Hepatocyte (in vitro differentiated cells): ENCODE measurements at places on chromosomes 5 and 9. TPM values are rescaled to one million over a fixed set of nuclear protein-coding genes. Genes with fewer than 3 reads are reported as not detected.

DNA sequence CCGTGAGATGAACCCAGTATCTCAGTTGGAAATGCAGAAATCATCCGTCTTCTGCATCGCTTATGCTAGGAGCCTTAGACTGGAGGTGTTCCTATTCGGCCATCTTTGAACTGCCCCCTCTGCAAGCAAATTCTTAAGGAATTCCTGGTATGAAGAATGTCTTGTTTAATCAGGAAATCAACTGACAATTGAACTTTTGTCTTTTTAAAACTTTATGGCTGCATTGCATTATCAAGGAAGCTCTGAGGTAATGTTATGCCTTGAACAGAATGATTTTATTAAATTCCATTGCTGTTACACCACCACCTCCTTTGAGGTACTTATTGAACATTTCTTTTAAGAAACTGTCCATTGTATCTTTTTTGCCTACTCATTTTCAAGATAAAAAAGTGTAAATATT, 1915.7 kb upstream of the CDH9 start:
- no peaks in the 10 kb centered on the region for H3K36me3 ChIP-seq
- no peaks in the 10 kb centered on the region for H3K4me1 ChIP-seq
- no peak overlapping the region for H3K27ac ChIP-seq
- H3K27me3 ChIP-seq: no peaks in the 10 kb centered on the region
- H3K4me3 ChIP-seq: no peak overlapping the region

- no peak overlapping the region for H3K4me3 ChIP-seq
- DNase-seq: no peak
- H3K27me3 ChIP-seq: no peaks in the 10 kb centered on the region
These were observed 17.1 kb upstream of the IL6ST start for GRCh38 chr5:56011835-56012234.

DNA sequence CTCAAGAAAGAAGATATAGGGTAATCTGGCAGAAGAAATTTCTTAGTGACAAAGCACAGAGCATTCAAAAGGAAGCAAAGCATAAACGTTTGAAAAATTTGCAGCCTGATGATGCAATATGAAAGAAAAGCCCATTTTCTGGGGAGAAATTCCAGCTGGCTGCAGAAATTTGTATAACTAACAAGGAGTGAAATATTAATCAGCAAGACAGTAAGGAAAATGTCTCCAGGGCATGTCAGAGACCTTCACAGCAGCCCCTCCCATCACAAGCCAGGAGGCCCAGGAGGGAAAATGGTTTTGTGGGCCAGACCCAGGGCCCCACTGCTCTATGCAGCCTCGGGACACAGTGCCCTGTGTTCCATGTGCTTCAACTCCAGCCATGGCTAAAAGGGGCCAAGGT, 359.4 kb downstream of the HINT1 start:
- H3K27ac ChIP-seq: peak overlapping the region; percentile 2
- H3K27me3 ChIP-seq: no peaks in the 10 kb centered on the region
- peaks cover 3% of the 10 kb centered on the region for H3K4me1 ChIP-seq
- H3K4me3 ChIP-seq: no peak overlapping the region
- DNase-seq: no peak
- H3K36me3 ChIP-seq: no peaks in the 10 kb centered on the region

DNA sequence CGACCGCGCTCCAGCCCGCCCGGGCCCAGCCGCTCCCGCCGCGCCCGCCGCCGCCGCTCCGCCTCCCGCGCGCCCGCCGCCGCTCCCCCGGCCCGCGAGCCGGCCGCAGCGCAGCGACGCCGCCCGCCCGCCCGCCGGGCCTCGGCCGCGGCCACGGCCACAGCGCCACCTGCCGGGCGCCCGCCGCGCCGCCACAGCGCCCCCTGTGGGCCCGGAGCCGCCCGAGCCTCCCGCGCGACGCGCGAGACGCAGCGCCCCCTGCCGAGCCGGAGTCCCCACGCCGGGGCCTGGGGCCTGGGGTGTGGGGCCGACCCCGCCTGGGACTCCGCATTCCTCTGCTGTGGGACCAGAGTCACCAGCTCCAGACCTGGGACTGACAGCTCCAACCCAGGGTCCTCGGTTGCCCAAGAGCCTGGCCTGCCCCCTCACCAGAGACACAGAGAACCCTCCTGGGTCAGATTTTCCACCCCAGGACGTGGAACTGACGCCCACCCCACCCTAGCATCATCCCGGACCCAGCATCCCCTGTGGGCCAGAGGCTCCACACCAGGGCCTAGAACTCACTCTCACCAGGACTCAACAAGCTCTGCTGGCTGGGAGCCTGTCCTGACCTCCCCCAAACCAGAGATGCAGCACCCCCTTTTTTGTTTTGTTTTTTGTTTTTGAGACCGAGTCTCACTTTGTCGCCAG, at the start of gene RAPGEF1:
Gene RAPGEF1, minus strand, starts transcription at position 118 of the 690 bp plus-strand sequence. CDS start 246 bp downstream, outside the sequence.
- H3K4me3 ChIP-seq: peak within 1 kb of the TSS; percentile 82
- DNase-seq: peak; percentile 84
- no peaks in the 10 kb centered on the region for H3K36me3 ChIP-seq
- peaks cover 32% of the 10 kb centered on the region for H3K4me1 ChIP-seq
- no peaks in the 10 kb centered on the region for H3K27me3 ChIP-seq

DNA sequence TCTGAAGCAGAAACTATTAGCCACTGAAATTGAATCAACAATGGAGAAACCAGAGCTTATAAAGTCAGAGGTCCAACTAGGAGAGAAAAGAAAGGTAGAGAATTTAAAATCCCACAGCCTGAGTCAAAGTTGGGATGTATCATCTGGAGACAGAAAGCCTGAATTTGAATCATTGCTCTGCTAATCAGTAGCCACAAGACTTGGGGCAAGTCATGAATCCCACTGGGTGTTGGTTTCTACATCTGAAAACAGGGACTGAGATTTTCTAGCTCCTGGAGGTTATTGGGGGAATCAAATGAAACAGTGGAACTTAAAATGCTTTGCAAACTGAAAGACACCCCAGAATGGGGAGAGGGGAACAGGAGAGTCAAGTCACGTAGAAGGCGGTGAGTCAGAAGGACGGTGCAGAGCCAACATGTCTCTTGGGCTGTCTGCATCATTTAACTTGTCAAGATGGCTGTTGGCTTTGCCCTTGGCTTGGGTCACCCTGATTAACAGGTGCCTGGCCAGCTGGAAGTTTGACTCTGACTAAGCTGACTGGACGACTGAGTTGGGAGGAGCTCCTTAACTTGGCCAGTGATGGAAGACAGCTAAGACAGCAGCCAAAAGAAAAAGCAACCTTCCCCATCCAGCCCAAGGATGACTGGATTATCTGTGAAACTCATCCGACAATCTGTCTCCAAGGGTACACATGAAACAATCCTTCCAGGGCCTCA, 60.6 kb upstream of the ADRA1B start:
- no peaks in the 10 kb centered on the region for H3K36me3 ChIP-seq
- no peaks in the 10 kb centered on the region for H3K4me1 ChIP-seq

GRCh38 chr5:5209510-5210286, 69.6 kb downstream of the ADAMTS16 start:
- H3K4me3 ChIP-seq: no peak overlapping the region
- no peak for DNase-seq
- H3K27ac ChIP-seq: no peak overlapping the region
- H3K27me3 ChIP-seq: no peaks in the 10 kb centered on the region
- no peaks in the 10 kb centered on the region for H3K36me3 ChIP-seq
- H3K4me1 ChIP-seq: no peaks in the 10 kb centered on the region

GRCh38 chr5:11239261-11240015, 478.4 kb upstream of the DAP start:
- H3K27ac ChIP-seq: no peak overlapping the region
- no peaks in the 10 kb centered on the region for H3K36me3 ChIP-seq
- H3K27me3 ChIP-seq: no peaks in the 10 kb centered on the region
- no peak overlapping the region for H3K4me3 ChIP-seq
- no peaks in the 10 kb centered on the region for H3K4me1 ChIP-seq

- no peaks in the 10 kb centered on the region for H3K36me3 ChIP-seq
- H3K4me3 ChIP-seq: no peak overlapping the region
- no peak for DNase-seq
- H3K4me1 ChIP-seq: peaks cover 22% of the 10 kb centered on the region
- H3K27me3 ChIP-seq: no peaks in the 10 kb centered on the region
These were observed 122.4 kb upstream of the SLC12A2 start for GRCh38 chr5:127961006-127961762.

DNA sequence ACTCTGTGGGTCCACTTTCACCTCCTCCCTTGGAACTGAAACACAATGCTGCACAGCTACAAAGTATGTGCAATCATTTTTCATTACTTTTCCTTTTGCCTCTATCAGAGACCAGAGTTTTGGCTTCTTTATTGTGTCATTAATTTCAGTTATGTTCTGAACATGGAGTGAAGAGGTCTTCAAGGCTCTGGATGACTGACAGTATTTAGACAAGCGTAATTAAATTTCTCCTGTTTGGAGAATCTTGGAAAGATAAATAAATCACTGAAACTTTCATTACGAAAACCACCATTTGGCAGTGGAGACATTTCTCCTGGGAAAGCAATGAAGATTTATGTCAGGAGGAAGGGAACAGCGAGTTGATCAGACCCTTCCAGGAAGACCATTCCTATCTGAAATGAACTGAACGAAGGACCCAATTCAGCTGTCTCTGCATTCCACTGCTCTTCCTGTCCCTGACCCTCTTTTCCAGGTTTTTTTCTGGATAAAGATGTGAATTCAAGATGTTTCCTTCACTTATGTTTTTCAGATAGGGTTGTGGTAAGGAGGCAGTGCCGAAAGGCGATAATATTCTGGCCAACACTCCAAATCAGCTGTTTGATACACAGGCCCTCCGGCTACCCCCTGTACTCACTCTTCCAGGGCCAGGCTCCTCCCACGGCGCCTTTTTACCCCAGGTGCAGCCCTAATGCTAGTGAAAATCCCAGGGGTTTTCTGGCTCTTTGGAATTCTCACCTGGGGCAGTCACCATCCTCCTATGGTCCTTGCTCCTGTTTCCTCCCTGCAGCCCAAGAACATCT, 77.2 kb upstream of the OSMR start:
- H3K4me1 ChIP-seq: no peaks in the 10 kb centered on the region
- no peak for DNase-seq
- no peaks in the 10 kb centered on the region for H3K27me3 ChIP-seq
- H3K27ac ChIP-seq: no peak overlapping the region
- no peaks in the 10 kb centered on the region for H3K36me3 ChIP-seq

DNA sequence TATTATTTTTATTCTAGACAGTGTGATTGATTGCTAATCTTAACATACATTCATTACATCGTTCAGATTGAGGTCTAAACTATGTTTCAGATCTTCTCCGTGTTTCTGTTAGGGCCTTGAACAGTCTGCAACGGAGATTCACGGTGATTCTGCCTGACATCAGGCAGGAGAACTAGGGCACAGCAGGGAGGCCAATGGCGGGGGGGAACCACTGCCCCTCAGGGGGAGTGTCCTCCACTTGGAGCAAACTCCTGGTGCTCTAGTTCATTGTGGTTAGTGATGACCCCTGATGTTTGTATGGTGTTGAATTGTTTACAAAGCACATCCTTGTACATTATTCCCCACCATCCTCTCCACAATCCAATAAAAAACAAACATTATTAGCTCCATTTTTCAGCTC, 173.5 kb downstream of the ZNF608 start:
- no peak for DNase-seq
- H3K27ac ChIP-seq: no peak overlapping the region

DNA sequence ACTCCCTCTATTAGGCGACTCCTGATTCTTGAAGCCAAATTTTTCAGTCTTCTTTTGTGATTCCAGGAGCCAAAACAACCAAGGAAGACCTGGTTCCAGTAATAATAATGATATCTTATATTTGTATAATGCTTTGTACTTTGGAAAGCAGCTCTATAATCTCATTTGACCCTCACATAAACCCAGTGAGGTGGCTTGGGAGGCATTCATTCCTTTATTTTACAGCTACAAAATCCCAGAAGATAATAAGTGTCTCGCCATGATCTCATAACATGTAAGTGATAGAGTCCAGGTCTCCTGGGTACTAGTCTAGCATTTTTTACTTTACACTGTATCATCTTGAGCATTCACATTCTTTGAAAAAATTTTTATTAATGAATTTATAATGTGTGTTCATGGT, 143.1 kb downstream of the ACTBL2 start:
- DNase-seq: no peak
- H3K4me1 ChIP-seq: no peaks in the 10 kb centered on the region
- H3K27me3 ChIP-seq: no peaks in the 10 kb centered on the region

DNA sequence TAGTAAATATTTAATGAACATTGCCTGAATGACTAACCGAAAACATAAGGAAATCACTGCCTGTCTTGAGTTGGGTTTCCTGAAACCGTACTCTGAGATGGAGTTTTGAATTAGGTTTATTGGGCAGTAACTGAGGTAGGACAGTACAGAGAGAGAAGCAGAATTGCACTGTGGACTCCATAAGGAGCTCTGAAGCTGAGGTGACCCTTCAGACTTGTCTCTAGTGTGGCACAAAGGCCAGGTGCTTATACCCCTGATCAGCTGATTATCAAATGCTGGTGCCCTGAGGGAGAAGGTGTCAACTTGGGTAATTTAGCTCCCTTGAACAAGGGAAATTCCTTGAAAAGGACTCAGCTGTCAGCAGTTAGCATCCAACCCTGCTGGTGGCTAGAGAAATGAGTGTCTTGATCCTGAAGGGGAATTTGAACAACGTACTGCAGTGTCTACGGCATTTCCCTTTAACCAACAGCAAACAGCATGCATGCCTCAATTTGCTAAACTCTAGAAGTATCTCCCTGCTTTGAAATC, 135.0 kb upstream of the SMARCA2 start:
- no peaks in the 10 kb centered on the region for H3K4me1 ChIP-seq
- no peaks in the 10 kb centered on the region for H3K27me3 ChIP-seq
- H3K36me3 ChIP-seq: no peaks in the 10 kb centered on the region
- DNase-seq: no peak
- no peak overlapping the region for H3K4me3 ChIP-seq

DNA sequence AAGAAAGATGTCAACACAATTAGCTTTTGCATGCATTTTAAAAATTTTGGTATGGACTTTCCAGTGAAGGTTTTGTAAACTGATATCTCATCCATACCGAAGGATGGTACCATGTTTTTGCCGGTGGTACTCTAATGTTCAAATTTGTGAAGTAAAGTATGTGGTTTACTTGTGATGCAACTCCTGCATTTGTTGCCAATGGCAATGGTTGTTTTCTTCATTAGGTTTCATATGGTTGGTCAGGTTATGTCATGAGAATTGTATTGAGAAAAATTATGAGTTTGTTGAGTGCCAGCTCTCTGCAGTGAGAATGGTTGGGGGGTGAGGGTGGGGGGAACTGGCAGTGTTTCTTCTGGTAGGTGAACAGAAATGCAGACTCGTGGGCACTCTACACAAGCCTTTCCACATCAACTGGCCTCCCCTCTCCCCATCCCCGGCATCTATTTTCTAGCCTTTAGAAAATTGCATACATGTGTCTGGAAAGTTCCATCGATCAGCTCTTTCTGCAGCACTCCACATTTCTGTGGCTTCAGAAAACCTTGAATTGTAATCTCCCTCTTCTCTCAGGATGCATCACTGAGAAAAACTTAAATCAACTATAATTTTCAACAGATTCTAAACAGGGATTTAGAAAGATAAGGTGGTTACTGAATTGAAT, 107.7 kb downstream of the PDE4D start:
- no peaks in the 10 kb centered on the region for H3K27me3 ChIP-seq
- peak overlapping the region; percentile 45 for H3K27ac ChIP-seq
- H3K4me3 ChIP-seq: no peak overlapping the region
- H3K4me1 ChIP-seq: no peaks in the 10 kb centered on the region

Gene NUTM2G
- 0.35 and 0.36 TPM in 2 replicates for polyA plus RNA-seq

Gene DNAJC25
- 14.6 and 19.8 TPM in 2 replicates for polyA plus RNA-seq

Gene SPATA31A6
- polyA plus RNA-seq: not detected in 2 replicates

Gene LOX
- polyA plus RNA-seq: 216 and 238 TPM in 2 replicates

Gene DMGDH
- 0.87 and 1.0 TPM in 2 replicates for polyA plus RNA-seq

Gene SLC23A1
- polyA plus RNA-seq: 3.0 and 3.3 TPM in 2 replicates

Gene P4HA2
- polyA plus RNA-seq: 217 and 246 TPM in 2 replicates

Gene STPG3
- 1.5 and 2.5 TPM in 2 replicates for polyA plus RNA-seq

Gene ARL14EPL
- polyA plus RNA-seq: not detected in 2 replicates

Gene TGFBI
- polyA plus RNA-seq: 396 and 509 TPM in 2 replicates

Gene NTNG2
- polyA plus RNA-seq: 0.17 and 0.48 TPM in 2 replicates

Gene CCDC180
- 0.83 and 1.3 TPM in 2 replicates for polyA plus RNA-seq
